Keratinocyte (primary cell): ENCODE measurements at places on chromosomes 6 and 20. TPM values are rescaled to one million over a fixed set of nuclear protein-coding genes. Genes with fewer than 3 reads are reported as not detected.

DNA sequence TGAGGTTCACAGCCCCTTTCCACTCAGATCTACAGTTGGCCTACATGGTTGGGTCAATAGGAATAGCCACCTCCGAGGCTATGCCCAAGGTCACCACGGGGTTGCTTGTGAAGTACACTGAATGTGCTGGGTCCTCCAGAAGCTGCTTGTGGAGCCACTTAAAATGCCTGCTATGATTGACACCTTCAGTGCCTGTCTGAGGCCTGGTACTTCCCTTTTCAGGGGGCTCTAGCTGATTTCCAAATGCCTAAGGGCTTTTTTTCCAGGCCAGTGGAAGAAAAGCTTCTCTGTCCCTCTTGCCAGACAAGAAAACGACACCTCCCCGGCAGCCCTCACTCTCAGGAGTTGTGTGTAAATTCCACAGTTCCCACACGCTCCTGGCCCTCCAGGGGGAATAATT lies 6.3 kb upstream of the NXT1 start:
- no peak for DNase-seq

DNA sequence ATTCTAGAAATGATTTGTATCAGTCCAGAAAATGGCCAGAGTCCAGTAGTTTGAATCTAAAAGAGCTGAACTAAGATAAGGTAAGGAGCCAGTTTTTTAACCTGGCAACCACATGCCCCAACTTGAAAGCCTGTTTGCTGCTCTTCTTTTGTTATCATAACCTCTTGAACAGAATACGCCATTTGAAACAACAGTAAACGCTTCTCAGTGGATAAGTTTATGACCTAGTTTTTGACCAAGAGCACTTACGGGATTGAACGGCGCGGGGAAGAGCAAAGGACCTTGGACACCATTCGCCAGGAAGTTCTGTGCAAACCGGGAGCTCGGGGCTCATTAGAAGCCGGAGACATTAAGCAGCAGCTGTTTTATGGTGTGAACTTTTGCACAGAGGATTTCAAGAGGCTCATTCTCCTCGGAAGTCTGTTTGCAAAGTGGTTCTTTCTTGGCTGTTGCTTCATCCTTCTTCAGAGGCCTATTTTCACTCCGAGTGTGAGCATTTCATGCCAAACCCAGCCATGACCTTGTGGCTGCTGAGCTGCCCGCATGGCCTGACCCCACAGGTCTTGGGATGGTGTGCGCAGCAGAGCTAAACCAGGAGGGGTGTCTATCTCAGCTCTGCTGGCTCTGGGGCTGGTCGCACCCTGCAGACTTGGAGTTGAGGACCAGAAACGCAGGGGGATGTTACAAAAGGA lies 215.1 kb downstream of the SOX4 start:
- no peak for DNase-seq

DNA sequence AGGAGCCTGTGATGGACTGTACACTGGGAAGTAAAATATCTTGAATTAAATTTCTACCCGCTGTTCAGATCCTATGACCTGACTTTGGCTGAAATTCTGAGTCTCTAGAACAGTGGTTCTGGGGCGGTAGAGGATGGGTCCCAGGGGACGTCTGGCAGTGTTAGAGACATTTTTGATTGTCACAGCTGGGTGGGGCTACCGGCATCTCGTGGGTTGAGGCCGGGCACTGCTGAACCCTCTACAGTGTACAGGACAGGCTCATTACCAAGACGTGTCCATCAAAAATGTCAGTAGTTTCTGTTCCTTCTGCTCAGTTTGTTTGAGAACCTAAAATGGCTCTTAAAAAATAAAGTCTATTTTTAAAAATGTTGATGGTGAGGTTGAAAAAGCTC lies 11.5 kb upstream of the RPS6KA2 start:
- DNase-seq: no peak

- DNase-seq: no peak
These were observed 108.0 kb downstream of the LAMA2 start for GRCh38 chr6:128990915-128991314.

GRCh38 chr20:51447097-51447764 lies 95.3 kb downstream of the NFATC2 start:
- no peak for DNase-seq

DNA sequence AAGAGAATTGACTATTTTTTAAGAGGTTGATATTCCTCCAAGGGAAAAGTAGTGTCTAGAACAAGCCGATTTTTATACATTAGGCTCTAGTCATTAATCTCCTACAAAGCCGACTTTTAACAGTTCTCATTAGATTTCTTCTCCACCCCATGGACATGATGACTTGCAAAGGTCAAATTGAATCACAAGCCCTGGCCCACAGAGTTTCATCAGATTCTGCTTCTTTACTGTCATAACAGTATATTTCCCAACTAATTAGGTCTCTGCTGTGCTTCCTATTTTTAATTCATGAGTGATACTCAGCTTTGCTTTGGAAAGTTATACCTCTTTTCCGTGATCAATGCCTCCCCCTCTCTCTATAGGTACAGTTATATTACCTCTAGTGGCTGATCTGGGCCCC lies 90.6 kb upstream of the ADGRB3 start:
- no peak for DNase-seq

DNA sequence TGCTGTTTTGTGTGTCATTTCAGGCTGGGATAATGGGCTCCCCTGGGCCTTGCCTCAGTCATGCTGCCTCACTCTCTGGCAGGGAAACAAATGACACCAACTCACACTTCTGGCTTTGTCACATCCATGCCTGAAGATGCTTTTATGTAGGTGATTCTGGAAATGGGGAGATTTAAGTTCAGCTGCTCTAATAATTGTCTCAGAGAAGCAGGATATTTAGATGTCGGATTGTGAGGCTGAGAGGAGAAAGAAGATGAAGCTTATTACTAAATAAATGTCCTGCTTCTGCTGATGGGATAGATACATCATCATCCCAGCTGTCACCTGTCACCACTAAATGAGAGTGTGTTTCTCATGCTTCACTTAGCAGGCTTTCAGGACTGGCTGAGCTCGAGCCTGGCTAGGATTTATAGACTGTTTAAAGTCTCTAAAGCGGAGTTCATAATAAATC lies 480.2 kb upstream of the SPTLC3 start:
- DNase-seq: no peak

DNA sequence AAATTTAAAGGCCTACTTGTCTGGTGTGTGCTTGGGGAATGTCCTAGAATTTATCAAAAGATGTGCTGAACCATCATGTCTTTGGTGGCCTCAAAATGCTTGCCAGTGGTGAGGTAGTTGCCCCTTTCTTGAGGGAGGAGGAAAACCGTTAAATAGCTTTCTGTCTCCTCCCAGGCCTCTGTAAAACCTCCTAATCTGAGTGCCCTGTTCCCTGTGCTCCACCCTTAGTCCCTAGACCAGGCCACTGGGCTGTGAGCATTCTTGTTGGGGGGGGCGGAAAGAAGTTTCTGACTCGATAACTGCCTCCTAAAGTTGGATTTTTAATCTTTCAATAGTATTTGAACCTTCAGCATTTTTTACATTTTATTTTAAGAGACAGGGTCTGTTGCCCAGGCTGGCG lies 23.1 kb downstream of the JARID2 start:
- DNase-seq: no peak

- no peak for DNase-seq
These were observed 12.3 kb upstream of the CTNNBL1 start for GRCh38 chr20:37681384-37682112.

DNA sequence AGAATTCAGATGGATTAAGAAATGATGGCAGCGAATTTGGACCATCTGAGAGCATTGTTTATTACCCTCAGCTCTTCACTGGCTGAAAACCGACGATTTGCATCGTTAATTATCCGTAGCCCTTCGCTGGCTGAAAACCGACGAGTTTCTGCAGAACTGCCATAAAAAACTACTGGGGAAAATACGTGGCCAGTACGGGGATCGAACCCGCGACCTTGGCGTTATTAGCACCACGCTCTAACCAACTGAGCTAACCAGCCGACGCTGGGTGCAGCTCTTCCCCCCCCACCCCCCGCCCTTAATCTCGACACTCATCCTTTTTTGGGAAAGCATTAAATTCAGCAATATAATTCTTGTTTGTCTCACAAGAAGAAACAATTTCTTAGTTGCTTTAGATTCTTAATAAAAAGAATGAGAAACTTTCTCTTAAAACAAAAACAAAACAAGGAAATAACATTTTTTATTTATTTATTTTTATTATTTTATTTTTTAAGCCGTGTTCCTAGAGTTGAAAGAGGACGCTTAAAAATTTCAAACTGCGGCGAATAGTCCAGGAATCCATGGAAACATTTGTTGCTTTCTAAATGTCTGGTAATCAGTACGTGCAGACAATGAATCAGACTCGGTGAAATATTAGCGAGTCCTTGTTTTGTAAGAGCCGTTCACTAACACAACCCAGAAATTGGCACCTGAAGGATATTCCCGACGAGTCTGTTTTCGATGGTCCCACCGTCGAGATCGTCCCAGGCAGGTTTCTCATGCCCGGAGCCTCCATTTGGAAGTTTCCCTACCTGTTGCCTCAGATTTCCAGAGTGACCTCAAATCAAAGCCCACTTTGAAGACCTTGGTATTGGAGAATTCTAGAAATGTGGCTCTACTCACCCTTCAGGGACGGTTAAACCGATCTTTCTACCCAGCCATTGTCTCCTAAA lies 27.8 kb downstream of the PRSS16 start:
- DNase-seq: no peak

DNA sequence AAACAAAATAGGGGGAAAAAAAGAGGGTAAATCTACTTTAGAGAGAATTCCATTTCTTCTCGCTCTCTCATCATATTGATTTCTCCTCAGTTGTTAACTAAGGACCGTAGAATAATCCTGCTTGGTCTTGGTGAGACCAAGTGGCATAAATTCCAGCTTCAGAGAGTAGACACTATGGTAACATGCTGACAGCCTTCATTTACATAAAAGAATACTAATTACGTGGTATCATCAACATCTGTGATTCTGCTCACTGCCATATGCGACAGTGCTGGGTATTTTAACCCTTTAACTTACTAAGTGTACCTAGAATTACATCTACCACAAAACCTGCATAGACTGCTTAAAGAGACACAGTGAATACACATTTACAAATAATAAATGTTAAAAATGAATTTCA lies 27.1 kb downstream of the TOMM6 start:
- no peak for DNase-seq

DNA sequence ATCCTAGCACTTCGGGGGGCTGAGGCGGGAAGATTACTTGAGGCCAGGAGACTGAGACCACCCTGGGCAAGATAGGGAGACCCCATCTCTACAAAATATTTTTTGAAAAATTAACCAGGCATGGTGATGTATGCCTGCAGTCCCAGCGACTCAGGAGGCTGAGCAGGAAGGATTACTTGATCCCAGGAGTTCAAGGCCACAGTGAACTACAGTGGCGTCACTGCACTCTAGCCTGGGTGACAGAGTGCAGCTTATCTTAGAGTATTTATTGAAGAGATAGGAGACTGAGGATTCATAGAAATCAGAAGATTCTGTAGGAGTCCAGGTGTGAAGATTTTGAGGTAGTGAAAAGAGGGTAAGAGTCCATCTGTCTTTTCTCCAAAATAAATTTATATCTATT lies 45.0 kb downstream of the SLC17A5 start:
- no peak for DNase-seq

DNA sequence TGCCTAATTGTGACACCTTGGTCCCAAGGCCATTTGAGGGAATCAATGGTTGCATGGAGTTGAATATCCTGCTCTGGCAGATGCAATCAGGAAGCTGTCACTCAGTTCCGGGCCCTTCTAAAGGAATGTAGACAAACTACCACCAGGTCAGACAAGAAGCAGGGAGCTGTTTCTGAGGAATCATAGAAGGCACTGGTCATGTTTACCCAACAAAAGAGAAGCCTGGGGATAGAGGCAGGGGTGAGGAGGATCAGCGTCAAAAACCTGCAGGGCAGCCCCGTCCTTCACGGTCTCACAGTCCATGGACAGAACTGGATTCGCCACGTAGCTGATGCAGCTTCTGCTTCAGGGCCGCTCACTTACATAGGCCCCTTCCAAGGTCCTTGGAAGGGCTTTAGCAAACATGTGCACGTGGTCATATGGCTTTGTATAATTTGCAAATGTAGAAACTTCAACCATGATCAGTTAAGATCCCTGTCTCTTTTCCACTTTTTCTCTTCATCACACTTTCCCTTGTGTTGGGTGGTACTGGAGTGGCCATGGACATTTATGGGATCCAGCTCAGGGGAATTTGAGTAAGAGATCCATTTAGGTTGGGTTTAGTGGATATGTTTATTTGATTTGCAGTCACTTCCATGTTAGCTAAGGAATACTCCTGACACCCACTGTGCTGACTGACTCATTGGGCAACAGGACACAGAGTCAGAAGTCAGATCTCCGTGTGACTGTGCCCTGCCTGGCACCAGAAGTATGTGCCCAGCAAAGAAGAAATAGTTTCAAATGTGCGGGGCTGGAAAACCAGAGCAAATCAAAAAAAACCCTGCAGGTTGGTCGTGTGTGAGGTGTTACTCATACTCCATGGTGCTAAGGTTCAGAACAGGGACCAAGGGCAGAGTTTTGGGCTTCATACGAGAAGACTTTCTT lies 60.0 kb upstream of the ZFAND3 start:
- no peak for DNase-seq

GRCh38 chr20:37807471-37808232 lies 95.3 kb upstream of the VSTM2L start:
- no peak for DNase-seq

- DNase-seq: no peak
These were observed 158.3 kb upstream of the OGFRL1 start for GRCh38 chr6:71130277-71130676.

- no peak for DNase-seq
These were observed 309.3 kb downstream of the PRL start for GRCh38 chr6:21987501-21987957.

- DNase-seq: no peak
These were observed 157.6 kb downstream of the NFATC2 start for GRCh38 chr20:51384875-51385274.

DNA sequence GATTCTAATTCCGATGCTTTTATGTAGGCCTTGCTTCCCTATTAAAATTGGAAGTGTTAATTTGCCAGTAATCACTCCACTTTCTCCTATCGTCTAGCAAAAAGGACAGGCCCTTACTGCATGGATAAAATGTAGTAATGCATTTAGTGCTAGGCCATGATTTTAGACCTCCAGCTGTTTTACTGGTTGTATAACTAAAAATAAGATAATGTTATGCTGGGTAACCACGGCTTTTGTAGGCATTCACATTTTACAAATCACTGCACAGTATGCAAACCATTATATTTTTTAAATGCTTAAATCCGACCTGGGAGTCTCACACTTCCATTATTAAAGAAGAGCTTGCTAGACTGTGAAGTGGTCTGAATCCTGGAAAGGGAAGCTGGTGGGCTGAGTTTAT lies 179.5 kb downstream of the TFAP2A start:
- DNase-seq: no peak

Gene RAD21L1
- 0.06 TPM in 1 of 3 replicates, not detected in the others for polyA plus RNA-seq

Gene TRIM15
- polyA plus RNA-seq: not detected in 3 replicates

Gene SLC22A16
- polyA plus RNA-seq: 0.04 TPM in 1 of 3 replicates, not detected in the others

Gene PACSIN1
- polyA plus RNA-seq: not detected in 3 replicates

Gene CNR1
- not detected in 3 replicates for polyA plus RNA-seq

Gene TMEM74B
- 0.33 to 3.4 TPM (median 0.58 TPM) in 3 replicates for polyA plus RNA-seq

Gene NRSN1
- polyA plus RNA-seq: not detected in 3 replicates

Gene FAM83C
- 12.4 to 23.0 TPM (median 12.6 TPM) in 3 replicates for polyA plus RNA-seq

Gene SMPD2
- 11.7 to 15.8 TPM (median 13.2 TPM) in 3 replicates for polyA plus RNA-seq

Gene KIF25
- not detected in 3 replicates for polyA plus RNA-seq

Gene BPIFB1
- polyA plus RNA-seq: not detected in 3 replicates

Gene DOK5
- not detected in 3 replicates for polyA plus RNA-seq

Gene BNIP5
- not detected in 3 replicates for polyA plus RNA-seq
